Neuronal stem cell (in vitro differentiated cells): ENCODE measurements at places on chromosomes 13 and 19.

GRCh38 chr13:41864658-41865057, 96.3 kb downstream of the VWA8 start:
- no peak overlapping the region for H3K4me3 ChIP-seq
- no peak overlapping the region for H3K27ac ChIP-seq
- DNase-seq: no peak
- H3K36me3 ChIP-seq: no peaks in the 10 kb centered on the region
- no peaks in the 10 kb centered on the region for H3K4me1 ChIP-seq

GRCh38 chr19:2631213-2631821, 71.2 kb downstream of the GNG7 start:
- no peak overlapping the region for H3K27ac ChIP-seq
- no peak for DNase-seq
- no peaks in the 10 kb centered on the region for H3K36me3 ChIP-seq
- no peak overlapping the region for H3K4me3 ChIP-seq
- H3K27me3 ChIP-seq: no peaks in the 10 kb centered on the region

- no peak overlapping the region for H3K4me3 ChIP-seq
- H3K27ac ChIP-seq: no peak overlapping the region
- H3K36me3 ChIP-seq: no peaks in the 10 kb centered on the region
- no peaks in the 10 kb centered on the region for H3K4me1 ChIP-seq
- no peak for DNase-seq
Observed at GRCh38 chr19:44315883-44316282, 11.1 kb upstream of the ZNF235 start.

GRCh38 chr19:33163481-33163880, 30.6 kb upstream of the LRP3 start:
- H3K27me3 ChIP-seq: no peaks in the 10 kb centered on the region
- no peak for DNase-seq
- no peak overlapping the region for H3K27ac ChIP-seq
- no peaks in the 10 kb centered on the region for H3K4me1 ChIP-seq
- H3K36me3 ChIP-seq: no peaks in the 10 kb centered on the region

- no peaks in the 10 kb centered on the region for H3K36me3 ChIP-seq
- H3K4me3 ChIP-seq: no peak overlapping the region
- DNase-seq: no peak
- H3K27ac ChIP-seq: no peak overlapping the region
Observed at GRCh38 chr13:35598233-35598632, 121.7 kb upstream of the MAB21L1 start.

DNA sequence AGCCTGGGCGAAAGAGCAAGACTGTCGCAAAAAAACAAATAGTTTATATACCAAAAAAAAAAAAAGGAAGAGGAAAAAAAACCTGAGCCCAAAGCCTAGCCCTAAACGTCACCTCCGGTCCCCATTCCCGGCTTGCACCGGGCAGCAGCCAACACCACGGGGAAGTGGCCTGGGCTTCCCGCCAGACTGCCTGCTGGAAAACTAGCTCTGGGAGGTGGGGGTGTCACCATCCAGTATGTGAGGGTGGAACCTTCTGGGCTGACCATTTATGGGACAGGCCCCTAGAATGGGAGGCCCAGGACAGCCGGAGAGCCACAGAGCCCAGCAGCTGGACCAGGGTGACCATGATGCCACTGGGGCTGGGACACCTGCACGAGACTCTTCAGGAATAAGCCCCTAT, 37.3 kb downstream of the IL12RB1 start:
- no peak overlapping the region for H3K4me3 ChIP-seq
- H3K27ac ChIP-seq: no peak overlapping the region
- H3K27me3 ChIP-seq: peaks cover 6% of the 10 kb centered on the region
- H3K4me1 ChIP-seq: peaks cover 3% of the 10 kb centered on the region
- no peaks in the 10 kb centered on the region for H3K36me3 ChIP-seq
- no peak for DNase-seq

GRCh38 chr13:113998781-113999617, 25.1 kb upstream of the C13orf46 start:
- H3K27me3 ChIP-seq: no peaks in the 10 kb centered on the region
- H3K4me1 ChIP-seq: no peaks in the 10 kb centered on the region
- peaks cover 63% of the 10 kb centered on the region for H3K36me3 ChIP-seq
- no peak for DNase-seq

GRCh38 chr19:41711376-41712261, 3.2 kb downstream of the CEACAM5 start:
- no peak overlapping the region for H3K27ac ChIP-seq
- H3K4me3 ChIP-seq: no peak overlapping the region
- H3K36me3 ChIP-seq: no peaks in the 10 kb centered on the region
- no peaks in the 10 kb centered on the region for H3K27me3 ChIP-seq

- H3K4me1 ChIP-seq: no peaks in the 10 kb centered on the region
- H3K4me3 ChIP-seq: no peak overlapping the region
- no peaks in the 10 kb centered on the region for H3K27me3 ChIP-seq
- no peak for DNase-seq
Observed at GRCh38 chr19:13770013-13770635, 4.1 kb upstream of the C19orf53 start.

GRCh38 chr19:31498781-31499180, 149.5 kb upstream of the TSHZ3 start:
- no peaks in the 10 kb centered on the region for H3K27me3 ChIP-seq
- no peak for DNase-seq
- H3K27ac ChIP-seq: no peak overlapping the region
- H3K36me3 ChIP-seq: no peaks in the 10 kb centered on the region
- no peak overlapping the region for H3K4me3 ChIP-seq

DNA sequence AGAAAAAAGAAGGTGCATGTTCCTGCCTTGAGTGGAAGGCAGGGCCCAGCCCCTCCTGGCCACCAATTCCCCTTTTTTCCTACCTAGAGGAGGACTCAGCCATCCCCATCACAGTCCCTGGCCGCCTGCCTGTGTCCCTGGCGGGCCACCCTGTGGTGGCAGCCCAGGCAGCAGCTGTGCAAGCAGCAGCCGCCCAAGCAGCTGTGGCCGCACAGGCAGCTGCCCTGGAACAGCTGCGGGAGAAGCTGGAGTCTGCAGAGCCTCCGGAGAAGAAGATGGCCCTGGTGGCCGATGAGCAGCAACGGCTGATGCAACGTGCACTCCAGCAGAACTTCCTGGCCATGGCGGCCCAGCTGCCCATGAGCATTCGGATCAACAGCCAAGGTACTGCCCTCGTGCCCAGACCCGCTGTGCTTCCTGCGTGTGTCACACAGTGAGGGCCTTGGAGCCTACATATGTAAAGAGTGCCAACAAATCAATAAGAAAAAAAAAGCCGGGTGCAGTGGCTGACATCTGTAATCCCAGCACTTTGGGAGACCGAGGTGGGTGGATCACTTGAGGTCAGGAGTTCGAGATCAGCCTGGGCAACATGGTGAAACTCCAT, 17.6 kb upstream of the WDR18 start:
- peak overlapping the region; percentile 20 for H3K4me3 ChIP-seq
- H3K36me3 ChIP-seq: peaks cover 57% of the 10 kb centered on the region
- H3K27ac ChIP-seq: no peak overlapping the region
- H3K27me3 ChIP-seq: no peaks in the 10 kb centered on the region
- H3K4me1 ChIP-seq: no peaks in the 10 kb centered on the region
- no peak for DNase-seq

- peaks cover 5% of the 10 kb centered on the region for H3K4me1 ChIP-seq
- DNase-seq: no peak
- H3K36me3 ChIP-seq: no peaks in the 10 kb centered on the region
- H3K27me3 ChIP-seq: no peaks in the 10 kb centered on the region
- H3K4me3 ChIP-seq: no peak overlapping the region
Observed at GRCh38 chr13:30373727-30374126, 48.6 kb upstream of the UBE2L5 start.

DNA sequence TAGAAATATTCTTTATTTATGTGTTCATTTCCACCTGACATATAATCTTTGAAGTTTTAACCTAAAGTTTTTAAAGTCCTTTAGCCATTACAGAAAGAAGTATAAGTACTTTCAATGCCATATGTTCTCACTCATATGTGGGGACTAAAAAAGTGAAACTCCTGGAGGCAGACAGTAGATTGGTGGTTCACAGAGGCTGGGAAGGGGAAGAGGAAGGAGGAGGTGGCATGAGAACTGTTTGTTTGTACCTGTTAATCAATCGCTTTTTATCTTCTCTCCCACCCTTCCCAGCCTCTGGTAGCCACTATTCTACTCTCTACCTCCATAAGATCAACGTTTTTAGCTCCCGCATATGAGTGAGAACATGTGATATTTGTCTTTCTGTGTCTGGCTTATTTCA, 131.1 kb downstream of the MYO16 start:
- no peak overlapping the region for H3K27ac ChIP-seq
- no peaks in the 10 kb centered on the region for H3K27me3 ChIP-seq
- no peak overlapping the region for H3K4me3 ChIP-seq
- DNase-seq: no peak
- H3K36me3 ChIP-seq: no peaks in the 10 kb centered on the region

DNA sequence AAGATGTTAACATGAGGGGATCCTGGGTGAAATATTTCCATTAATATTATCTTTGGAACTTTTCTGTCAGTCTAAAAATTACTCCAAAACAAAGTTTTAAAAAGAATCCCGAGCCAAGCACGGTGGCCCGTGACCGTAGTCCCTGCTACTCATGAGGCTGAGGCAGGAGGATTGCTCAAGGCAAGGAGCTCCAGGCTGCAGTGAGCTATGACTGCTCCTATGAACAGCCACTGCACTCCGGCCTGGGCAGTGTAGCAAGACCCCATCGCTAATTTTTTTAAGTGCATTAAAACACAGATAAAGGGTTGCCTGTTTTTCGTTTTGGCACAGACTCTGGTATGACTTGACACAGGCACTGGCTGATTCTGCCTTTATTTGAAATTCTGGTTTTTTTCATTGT, 6.9 kb downstream of the GP6 start:
- no peaks in the 10 kb centered on the region for H3K4me1 ChIP-seq
- no peaks in the 10 kb centered on the region for H3K27me3 ChIP-seq
- no peak overlapping the region for H3K4me3 ChIP-seq
- H3K27ac ChIP-seq: no peak overlapping the region

DNA sequence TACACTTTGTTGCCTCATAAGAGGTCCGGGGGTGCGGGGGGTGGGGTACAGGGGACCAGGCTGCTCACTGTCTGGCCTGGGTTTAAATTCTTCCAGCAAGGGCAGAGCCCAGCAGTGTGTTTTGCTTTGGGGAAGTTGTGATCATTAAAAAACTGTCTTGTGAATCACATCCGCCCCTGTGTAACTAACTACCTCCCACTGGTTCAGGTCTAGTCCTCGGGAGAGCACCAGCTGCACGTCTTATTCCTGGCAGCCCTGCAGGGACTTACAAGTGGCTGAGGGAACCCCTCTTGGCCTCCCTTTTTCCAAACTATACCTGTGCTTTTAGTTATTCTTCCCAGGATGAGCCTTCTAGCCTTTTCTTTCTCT, 127.5 kb downstream of the SIPA1L3 start:
- H3K36me3 ChIP-seq: peaks cover 15% of the 10 kb centered on the region
- no peak overlapping the region for H3K4me3 ChIP-seq
- H3K4me1 ChIP-seq: peaks cover 22% of the 10 kb centered on the region
- no peak overlapping the region for H3K27ac ChIP-seq

DNA sequence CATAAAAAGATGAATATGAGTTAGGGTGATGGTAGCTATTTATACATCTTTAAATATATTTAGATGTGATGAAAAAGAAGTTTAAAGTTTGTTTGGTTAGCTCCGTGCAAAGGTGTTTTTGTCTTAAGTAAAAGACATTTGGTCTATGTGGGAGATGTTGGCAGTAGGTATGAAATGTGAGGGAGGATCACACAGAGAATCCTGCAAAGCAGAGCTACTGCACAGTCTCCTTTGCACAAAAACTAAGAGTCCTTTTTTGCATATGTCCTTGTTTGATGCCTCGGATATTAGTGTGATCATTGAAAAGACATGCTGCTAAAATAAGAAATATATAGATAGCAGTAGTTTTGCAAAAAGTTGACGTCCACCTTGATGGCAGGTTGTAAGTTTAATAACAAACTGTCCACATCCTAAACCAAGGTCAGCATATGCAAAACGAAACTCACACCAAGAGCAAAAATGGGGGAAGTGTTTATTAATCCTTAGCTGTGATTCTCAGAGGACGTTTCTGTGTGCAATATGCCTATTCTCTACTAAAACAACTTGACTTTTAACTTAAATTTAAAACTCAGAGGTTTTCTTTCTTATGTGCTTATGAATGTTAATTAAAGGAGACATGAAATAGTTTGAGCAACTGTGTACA, 870.1 kb downstream of the PCDH9 start:
- DNase-seq: no peak
- H3K27me3 ChIP-seq: no peaks in the 10 kb centered on the region
- H3K27ac ChIP-seq: no peak overlapping the region
- no peaks in the 10 kb centered on the region for H3K36me3 ChIP-seq
- H3K4me3 ChIP-seq: no peak overlapping the region
